ENCODE measurements at places on chromosomes 12 and 14. TPM values are rescaled to one million over a fixed set of nuclear protein-coding genes. Genes with fewer than 3 reads are reported as not detected.
A peak's percentile ranks its signal among the peaks of the same experiment; 100 is the strongest.

DNA sequence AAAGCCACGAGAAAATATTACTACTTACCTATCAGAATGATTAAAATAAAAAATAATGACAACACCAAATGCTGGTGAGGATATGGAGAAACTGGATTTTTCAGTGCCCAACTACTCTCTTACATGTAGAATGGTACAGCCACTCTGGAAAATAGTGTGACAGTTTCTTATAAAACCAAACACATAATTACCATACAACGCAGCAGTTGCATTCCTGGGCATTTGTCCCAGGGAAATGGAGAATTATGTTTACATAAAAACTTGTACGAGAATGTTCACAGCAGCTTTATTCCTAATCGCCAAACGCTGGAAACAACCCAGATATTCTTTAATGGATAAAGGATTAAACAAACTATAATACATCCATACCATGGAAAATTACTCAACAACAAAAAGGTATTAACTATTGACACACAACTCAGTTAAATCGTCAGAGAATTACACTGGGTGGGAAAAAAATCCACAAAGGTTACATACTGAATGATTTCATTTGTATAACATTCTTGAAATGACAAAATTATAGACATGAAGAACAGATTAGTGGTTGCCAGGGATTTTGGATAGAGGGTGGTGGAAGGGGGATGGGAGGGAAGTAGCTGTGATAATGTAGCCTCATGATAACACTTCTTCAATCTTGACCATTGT, 35.4 kb downstream of the TAOK3 start:
- H3K27ac ChIP-seq: peak overlapping the region; percentile 77
- no peak for DNase-seq
- H3K36me3 ChIP-seq: no peaks in the 10 kb centered on the region
- no peak overlapping the region for H3K4me3 ChIP-seq
- no peaks in the 10 kb centered on the region for H3K27me3 ChIP-seq
- peaks cover 30% of the 10 kb centered on the region for H3K4me1 ChIP-seq

DNA sequence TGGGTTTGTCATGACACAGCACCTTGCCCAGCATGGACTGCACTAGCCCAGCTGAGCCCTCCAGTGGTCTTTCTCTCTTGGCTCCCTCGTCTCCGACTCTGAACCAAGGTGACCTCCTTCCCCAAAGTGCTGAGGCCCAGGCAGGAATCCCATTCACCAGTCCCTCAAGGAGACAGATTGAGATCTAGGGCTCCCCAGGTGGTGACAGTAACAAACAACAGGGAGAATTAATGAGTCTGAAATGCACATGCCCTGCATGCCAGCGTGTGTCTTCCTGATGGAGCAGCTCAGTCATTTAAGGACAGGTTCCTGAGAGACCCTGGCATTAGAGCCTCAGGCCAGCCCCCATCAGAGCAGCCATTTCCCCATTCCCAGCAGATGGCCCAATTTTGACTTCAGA, 51.4 kb upstream of the OAS1 start:
- no peaks in the 10 kb centered on the region for H3K4me1 ChIP-seq
- no peaks in the 10 kb centered on the region for H3K27me3 ChIP-seq
- DNase-seq: no peak
- no peaks in the 10 kb centered on the region for H3K36me3 ChIP-seq
- H3K27ac ChIP-seq: no peak overlapping the region

GRCh38 chr12:96605684-96606083, 116.3 kb downstream of the CFAP54 start:
- H3K4me1 ChIP-seq: no peaks in the 10 kb centered on the region
- DNase-seq: no peak
- H3K27me3 ChIP-seq: peaks cover 2% of the 10 kb centered on the region
- no peak overlapping the region for H3K27ac ChIP-seq

GRCh38 chr14:83873669-83874068, 1656.3 kb upstream of the FLRT2 start:
- H3K27ac ChIP-seq: no peak overlapping the region
- no peak overlapping the region for H3K4me3 ChIP-seq
- H3K36me3 ChIP-seq: no peaks in the 10 kb centered on the region

DNA sequence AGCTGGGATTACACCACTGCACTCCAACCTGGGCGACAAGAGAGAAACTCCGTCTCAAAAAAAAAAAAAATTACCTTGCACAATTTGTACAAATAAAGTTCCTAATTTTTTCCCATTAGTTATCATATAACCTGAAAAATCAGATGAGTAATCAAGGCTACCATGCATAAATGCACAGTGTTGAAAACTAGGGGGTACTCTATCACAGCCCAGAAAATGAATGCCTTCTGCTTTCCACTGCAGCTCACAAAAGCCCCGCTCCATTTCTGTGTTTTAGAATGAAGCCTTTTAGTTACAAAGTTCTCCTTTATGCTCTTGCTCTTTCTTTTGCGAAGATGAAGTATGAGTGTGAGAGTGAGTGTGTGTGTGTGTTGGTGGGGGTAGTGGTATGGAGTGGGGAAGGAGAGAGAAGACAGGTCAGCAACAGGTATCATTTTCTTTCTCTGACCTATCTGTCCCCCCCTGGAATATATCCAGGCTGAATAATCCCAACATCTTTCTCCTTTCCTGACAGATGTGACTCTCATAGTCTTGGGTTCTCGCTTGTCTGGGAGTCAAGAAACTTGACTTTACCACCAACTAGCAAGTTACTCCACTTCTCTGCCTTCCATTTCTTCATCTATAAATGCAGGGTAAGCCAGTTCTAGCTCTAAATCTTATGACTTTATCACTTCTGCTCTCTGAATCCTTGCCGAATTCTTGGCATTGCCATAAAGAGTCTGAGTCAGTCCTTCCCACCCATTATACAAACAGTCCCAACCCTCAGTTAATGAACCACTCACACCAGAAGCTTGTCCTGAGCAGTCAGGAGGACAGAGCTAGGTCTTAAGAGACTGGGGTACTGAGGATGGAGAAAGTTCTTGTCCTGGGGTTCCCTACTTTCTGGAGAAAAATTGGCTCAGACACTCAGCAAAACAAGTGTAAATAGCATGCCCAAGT, 16.1 kb downstream of the BIN2 start:
- H3K27me3 ChIP-seq: no peaks in the 10 kb centered on the region
- H3K36me3 ChIP-seq: no peaks in the 10 kb centered on the region
- H3K4me1 ChIP-seq: no peaks in the 10 kb centered on the region
- no peak overlapping the region for H3K4me3 ChIP-seq
- peak; percentile 87 for DNase-seq
- no peak overlapping the region for H3K27ac ChIP-seq

DNA sequence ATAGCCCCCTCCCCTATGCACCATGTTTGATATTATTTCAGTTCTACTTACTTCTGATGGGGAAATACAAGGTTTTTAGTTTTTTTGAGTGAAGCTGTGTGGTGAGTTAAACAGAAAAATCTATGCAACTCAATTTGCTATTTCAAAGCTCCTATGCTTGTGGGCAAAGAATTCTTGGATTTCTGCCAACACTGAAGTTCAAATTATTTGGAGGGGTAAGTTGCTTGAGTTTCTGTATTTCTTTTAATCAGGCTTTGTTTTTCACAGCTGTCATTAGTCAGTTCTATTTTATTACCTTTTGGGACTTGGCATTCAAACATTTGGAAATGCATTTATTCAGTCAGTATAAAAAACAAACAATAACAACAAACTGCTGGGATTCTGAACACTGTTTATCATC, 407.5 kb upstream of the MGAT4C start:
- no peak overlapping the region for H3K27ac ChIP-seq
- H3K36me3 ChIP-seq: no peaks in the 10 kb centered on the region
- DNase-seq: no peak
- H3K4me3 ChIP-seq: no peak overlapping the region

DNA sequence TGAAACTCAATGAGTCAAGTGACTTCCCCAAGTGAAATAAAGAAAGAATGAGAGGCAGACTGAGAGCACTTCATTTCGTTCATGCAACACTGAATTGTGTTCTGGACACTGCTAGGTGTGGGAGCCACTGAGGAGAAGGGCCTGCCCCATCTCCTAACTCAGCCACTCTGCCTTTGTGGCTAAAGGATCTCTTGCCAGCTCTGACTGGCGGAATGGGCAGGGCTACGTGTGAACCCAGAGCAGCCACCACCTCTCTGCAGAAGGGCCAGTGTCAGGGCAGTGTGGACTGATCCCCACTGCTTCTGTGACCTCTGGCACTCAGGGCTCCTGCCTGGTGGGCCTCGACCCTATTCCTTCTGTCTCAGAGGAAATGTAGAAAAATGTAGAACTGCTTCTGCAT, 46.5 kb upstream of the GZMB start:
- peaks cover 2% of the 10 kb centered on the region for H3K27me3 ChIP-seq
- no peaks in the 10 kb centered on the region for H3K4me1 ChIP-seq
- H3K36me3 ChIP-seq: no peaks in the 10 kb centered on the region
- no peak overlapping the region for H3K4me3 ChIP-seq
- no peak for DNase-seq

Gene LRFN5
- 9.8 TPM for total RNA-seq

Gene C14orf93
- 5.6 TPM for total RNA-seq

Gene SLC38A4
- total RNA-seq: 2.5 TPM

All from Panc1 (cell line).